ENCODE measurements at places on chromosomes 7 and 10. TPM values are rescaled to one million over a fixed set of nuclear protein-coding genes. Genes with fewer than 3 reads are reported as not detected.

The KMT2E gene
- total RNA-seq = 159 TPM

The POLL gene
- total RNA-seq = 31.0 TPM

The PRSS37 gene
- not detected for total RNA-seq

The ARPC1B gene
- 420 TPM for total RNA-seq

The C10orf67 gene
- total RNA-seq = not detected

The EN2 gene
- not detected for total RNA-seq

The LRRD1 gene
- under 0.01 TPM for total RNA-seq

The PPP1R17 gene
- total RNA-seq = under 0.01 TPM

The GGCT gene
- 17.8 TPM for total RNA-seq

The GIMAP7 gene
- total RNA-seq = 16.7 TPM

The TMEM196 gene
- not detected for total RNA-seq

DNA sequence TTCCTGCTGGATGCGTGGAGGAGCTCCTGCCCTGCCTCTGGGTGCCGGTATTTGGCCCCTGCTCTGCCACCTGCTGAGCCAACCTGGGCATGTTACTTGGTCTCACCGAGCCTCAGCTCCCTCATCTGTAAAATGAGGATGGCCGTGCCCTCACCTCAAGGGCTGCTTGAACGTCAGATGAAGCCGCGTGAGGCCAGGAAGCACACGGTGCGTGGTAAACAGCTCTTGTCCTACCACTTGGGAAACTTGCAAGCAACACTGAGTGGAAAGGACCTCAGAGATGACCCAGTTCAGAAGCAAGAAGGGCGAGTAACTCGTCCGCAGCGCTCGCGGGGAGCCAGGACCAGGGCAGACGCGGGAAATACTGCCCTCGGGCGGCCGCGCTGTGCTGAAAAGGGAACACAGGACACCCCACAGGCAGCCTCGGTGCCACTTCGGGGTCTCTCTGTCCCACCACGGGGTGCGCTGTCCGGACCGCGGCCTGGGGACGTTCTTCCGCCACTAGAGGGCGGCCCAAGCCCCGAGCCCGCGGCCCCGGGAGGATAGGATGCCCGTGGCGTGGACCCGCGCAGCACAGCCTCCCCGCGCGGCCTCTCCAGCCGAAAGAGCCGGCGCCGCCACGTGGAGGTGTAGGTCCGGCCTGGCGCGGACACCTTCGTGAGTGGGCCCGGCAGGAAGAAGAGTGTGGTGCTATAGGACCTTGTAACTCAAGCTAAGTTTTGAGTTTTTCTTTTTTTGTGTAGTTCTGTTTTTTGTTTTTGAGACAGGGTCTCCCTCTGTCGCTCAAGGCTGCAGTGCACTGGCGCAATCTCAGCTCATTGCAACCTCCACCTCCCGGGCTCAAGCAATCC lies 94.1 kb downstream of the PRKAG2 start:
- peak; percentile 39 for DNase-seq

- DNase-seq = no peak
Observed at GRCh38 chr7:137933270-137934017, 68.4 kb downstream of the CREB3L2 start.

GRCh38 chr10:28905371-28905770 lies 228.1 kb downstream of the BAMBI start:
- DNase-seq = no peak

DNA sequence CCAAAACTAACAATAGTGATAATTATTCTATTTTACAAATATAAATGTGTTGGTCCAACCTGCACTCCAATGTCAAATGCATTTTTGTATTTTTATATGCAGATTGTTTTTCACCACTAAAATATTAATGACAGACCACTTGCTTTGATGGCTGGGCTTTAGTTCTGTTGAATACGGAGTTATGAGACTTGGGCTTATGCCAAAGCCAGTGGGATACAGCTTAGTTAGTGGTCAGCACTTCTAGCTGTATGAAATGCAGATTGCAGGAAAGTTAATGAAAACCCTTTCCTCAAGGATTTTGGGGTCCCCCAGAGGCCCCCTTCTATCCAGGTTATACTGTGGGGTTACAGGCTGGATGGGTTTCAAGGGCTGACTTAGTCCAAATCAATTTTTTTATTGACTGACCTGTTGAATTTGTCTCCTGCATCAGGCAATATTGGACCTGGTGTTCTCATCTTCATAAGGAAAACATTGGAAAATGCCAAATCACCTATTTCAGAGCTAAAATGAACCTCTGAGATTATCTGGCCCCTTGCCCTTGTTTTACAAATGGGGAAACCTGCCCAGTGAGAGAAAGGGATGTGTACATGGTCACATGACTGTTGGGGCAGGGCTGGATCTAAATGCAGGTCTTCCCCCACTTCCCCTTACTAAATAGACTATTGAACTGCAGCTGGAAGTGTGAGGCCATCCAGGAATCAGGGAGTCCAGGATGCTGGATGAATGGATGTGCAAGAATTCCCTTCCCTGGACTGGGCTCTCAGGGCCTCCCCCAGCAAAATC lies 1085.3 kb downstream of the KCNMA1 start:
- DNase-seq = no peak

DNA sequence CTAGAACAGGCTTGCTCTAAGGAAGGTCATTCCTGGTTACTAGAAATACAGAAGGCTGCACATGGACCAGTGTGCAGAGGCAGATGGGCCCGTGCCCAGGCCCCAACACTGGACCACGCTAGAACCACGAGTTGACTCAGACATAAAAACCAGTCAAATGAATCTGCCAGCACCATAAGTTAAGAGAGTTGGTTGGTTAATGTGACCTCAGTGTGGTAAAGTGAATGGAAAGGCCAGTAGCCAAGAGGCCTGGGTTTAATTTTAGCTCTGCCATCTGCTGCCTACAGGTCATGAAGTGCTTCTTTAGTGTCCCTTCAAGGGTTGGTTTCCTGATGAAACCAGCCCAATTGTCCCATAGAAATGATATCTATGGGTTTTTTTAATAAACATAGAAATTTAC lies 329.6 kb upstream of the NRP1 start:
- no peak for DNase-seq

DNA sequence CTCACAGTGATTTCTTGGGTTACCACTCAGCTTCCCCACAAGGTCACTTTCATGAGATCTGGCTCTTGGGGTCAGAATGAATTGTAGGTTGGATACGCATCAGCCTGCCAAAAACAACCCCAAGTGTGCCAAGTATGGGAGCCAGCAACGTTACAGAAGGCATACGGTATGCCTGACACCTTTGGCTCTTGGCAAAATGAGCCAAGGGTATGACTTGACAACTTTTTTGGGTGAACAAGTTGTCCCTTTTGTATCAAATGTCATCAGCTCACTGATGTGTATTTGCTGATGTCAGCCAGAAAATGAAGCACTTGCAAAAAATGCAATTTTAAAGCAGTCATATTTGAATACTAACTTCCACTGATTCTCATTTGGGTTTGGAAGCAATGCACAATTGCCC lies 168.4 kb downstream of the CACNB2 start:
- DNase-seq = no peak

GRCh38 chr7:111789870-111790269 lies 227.6 kb upstream of the IMMP2L start:
- DNase-seq = no peak

GRCh38 chr10:2401459-2401858 lies 664.1 kb upstream of the ADARB2 start:
- DNase-seq = no peak

- DNase-seq = no peak
Observed at GRCh38 chr7:136104269-136104603, 127.1 kb upstream of the MTPN start.

DNA sequence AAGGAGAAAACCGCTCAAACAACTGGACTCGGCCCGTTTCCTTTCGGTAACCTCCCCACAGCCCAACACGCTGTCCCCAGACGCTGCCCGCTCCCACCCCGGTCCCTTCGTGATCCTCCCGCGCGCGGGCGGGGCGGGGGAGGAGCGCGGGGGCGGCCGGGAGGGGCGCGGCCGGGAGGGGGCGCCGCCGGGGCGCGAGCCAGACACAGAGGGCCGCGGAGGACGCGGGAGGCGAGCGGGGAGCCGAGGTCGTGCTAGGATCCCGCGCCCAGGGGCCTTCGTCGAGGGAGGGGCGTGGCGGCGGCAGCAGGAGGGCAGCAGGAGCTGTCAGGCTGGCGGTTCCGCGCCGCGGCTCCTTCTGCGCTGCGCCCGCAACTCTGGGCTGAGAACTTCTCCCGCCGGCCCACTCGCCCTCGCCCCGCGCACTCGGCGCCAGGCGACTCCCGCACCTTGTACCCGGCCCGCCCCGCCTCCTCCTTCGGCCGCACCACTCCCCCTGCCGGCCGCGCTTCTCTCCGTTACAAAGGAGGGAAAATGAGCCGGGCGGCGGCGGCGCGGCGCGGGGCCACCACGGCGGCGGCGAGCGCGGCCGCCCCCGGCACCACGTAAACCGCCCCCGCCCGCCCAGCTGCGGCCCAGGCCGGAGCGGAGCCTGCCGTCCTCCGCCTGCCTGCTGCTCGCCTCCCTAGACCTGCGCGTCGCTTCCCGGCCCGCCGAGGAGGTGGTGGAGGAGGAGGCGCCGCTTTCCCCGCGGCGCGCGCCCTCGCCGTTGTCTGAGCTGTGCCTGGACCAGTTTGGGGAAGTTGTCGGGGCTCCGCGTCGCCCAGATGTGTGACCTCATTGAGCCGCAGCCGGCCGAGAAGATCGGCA lies at the start of gene CDK14:
Gene CDK14, plus strand, starts transcription at position 521 of the 870 bp plus-strand sequence. Its CDS starts 307 bp downstream, at position 828.
- DNase-seq = peak; percentile 89

GRCh38 chr7:1349351-1349761 lies 109.9 kb downstream of the MICALL2 start:
- DNase-seq = no peak

DNA sequence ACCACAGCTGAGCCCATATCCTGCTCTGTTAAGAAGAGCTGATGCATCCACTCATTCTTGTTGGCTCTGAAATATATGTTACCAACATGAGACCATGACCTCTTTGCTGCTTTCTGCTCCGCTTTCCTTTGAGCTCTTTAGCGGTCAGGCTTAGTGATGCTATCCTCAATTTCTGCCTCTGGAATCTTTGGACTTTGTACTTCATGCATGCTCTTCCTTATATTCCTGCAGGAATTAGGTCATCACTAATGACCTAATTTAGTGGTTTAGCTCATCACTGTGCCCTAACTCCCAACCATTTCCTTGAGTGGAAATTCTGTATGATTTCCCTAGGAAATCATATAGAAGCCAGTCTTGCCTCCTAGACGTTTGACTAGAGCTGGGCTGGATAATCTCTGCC lies 119.5 kb downstream of the AOAH start:
- DNase-seq = no peak

DNA sequence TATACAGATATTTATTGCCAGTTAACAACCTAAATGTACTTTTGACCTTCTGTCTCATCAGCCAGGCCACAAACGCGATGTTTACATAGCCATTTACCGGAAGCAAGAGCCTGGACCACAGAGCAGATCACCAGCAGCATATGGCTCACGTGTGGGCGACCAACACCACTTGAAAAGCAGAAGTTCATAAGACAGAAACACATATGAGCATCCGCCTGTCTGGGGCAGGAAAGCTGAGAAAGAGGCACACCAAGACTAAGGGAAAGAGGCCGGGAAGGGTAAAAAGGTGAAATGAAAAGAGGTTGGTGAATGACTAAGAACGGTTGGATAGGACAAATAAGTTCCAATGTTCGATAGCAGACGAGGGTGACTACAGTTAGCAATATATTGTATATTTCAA lies 1.3 kb downstream of the ABCB1 start:
- DNase-seq = peak; percentile 83

GRCh38 chr10:125521721-125522680 lies 161.0 kb downstream of the TEX36 start:
- peak; percentile 3 for DNase-seq

- no peak for DNase-seq
Observed at GRCh38 chr7:151472644-151473380, 32.9 kb upstream of the CRYGN start.

GRCh38 chr7:108459922-108460551 lies 3.8 kb upstream of the NRCAM start:
- peak; percentile 25 for DNase-seq

DNA sequence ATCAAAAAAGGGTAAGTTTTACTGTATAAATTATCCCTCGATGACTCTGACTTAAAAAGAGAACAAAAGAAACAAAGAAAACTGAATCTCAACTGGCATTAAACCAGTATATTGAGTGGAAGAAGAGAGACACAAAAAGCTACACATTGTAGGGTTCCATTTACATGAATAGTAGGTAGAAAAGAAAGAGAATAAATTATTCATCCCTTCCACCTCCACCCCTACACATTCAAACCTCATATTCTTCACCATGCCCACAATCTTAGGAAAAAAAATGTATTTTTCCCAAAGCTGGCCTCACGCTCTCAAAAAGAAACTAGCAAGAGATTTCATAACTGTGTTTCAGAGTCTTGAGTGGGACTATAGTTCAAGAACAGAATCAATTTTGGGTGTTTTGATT lies 346.8 kb upstream of the AOAH start:
- DNase-seq = no peak

GRCh38 chr7:2956526-2957368 lies 86.9 kb downstream of the CARD11 start:
- DNase-seq = peak; percentile 70

GRCh38 chr7:84175461-84175860 lies 19.1 kb downstream of the SEMA3A start:
- DNase-seq = no peak

DNA sequence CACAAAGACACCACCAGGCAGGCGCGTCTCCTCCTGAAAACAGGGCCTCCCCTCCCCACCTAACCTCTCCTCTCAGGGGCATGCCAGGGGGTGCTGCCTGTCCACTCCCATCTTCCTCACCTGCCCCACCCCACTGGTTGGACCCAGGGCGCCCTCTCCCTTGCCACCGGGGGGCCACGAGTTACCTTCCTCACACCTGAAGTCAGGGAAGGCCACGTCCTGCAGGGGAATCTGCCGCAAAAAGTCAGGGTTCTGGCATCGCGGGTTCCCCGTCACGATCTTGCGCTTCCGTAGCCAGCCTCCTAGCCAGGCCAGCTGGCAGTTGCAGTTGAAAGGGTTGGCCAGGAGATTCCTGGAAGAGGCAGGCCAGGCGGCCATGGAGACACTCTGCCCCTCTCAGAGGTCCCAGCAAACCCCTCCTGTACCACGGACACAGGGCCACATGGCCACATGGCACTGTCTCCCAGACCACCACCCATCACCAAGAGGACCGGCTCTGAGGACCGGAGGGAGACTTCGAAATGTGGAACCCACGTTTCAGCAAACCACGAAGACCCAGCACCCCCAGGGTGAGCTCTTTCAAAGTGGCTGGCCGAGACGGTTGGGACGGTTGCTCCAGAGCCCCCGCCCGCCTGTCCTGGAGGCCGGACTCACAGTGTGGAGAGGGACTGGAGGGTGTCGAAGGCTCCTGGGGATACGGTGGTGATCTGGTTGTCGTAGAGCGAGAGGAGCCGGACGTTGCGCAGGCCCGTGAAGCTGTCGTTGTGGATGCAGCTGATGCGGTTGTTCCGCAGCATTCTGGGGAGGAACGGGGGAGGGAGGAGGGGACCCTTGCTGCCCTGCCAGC lies 142.8 kb downstream of the SLIT1 start:
- DNase-seq = no peak

DNA sequence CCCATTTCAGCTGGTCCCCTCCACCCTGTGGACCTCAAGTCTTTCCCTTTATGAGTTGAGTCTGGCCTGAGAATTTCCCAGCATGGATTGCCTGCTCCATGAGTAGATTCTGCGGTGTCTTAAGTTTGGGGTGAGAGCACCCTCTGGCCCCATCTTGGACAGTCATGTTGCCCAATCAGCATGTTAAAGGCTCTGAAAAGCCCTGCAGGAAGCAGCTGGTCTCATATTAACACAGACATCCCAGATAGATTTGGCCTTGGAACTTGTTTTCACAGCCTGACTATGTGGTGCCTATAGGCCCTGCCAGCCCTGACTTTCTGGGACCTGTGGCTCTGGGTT lies 15.5 kb upstream of the SLC29A3 start:
- DNase-seq = no peak

All from hematopoietic multipotent progenitor cell (in vitro differentiated cells).